Fibroblast of skin of left quadriceps (primary cell): ENCODE measurements at places on chromosomes 6 and 20.

DNA sequence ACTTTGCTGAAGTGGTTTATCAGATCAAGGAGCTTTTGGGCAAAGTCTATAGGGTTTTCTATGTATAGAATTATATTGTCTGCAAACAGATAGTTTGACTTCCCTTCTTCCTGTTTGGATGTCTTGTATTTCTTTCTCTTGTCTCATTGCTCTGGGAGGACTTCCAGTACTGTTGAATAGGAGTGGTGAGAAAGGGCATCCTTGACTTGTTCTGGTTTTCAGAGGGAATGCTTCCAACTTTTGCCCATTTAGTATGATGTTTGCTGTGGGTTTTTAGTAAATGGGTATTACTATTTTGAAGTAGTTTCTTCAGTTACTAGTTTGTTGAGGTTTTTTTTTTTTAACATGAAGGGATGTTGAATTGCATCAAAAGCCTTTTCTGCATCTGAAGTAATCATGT, 36.1 kb downstream of the KCNS1 start:
- no peak for DNase-seq

- no peak for DNase-seq
Observed at GRCh38 chr20:42756991-42757390, 432.7 kb downstream of the PTPRT start.

DNA sequence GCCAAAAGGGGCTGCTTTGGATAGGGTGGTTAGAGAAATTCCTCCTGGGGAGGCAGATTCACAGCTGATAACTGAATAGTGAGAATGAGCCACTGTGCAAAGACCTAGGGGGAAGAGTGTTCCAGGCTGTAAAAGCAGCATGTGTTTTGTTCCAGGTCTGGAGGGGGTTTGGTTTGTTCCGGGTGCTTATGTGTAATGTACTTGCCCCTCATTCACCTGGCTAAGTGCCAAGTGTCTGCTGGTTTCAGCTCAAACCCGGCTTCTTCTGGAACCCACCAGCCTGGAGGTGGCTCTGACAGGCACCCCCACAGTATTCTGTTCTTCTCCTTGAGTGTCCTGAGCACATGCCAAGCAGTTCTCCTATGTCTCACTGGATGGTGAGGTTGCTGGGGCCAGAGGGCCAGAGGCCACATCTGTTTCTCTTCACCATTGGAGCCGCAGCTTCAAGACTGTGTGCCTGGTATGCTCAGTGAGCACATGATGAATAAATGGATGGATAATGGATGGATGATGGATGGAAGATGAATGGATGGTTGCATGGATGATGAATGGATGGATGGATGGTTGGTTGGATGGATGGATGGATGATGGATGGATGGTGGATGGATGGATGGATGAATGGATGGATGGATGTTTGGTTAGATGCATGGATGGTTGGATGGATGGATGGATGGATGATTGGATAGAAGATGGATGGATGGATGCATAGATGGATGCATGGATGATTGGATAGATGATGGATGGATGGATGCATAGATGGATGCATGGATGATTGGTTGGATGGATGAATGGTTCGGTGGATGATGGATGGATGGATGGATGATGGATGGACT, 227.6 kb downstream of the BMP7 start:
- no peak for DNase-seq

- DNase-seq: no peak
Observed at GRCh38 chr6:4888841-4889240, 112.6 kb downstream of the CDYL start.

DNA sequence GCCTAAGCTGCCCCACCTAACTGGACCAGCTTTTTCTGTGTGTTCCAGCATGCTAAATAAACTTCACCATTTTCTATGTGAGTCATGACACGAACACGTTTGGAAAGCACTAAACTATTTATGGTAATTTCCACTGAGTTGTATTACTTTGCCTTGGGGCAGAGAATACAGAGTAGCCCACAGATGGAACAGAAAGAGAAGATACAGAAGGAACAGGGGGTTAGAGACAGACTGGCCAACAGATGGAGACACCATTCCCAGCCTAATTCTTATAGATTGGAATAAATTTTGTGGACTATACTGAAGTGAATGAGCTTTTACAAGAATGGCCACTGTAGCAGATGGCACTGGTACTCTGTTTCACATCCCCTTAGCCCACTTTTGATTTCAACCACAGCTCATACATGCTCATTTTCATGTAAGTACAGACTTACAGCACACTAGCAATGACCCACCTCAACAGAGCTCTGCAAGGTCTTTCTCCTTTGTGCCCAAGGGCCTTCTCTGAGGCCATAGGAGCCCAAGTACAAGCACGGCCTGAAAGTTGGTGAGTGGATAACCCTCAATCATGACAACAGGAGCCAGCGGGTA, 13.1 kb upstream of the NT5DC1 start:
- no peak for DNase-seq

DNA sequence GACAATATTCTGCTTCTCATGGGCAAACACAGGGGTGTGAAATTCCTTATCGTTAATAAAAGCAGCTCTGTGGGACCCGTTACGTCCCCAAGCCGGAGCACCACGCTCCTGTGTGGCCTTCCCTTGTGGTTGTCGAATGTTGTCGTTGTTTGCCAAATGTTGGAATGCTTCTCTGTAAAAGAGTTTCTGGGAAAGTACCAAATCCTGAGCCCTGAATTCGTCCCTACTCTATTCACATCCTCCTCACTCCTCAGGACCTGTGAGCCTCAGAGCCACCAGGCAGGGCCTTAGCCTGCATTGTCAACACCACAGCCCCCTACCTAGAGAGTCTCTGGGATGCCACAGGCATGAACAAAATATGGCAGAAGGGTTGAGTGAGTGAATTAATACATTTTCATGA, 64.0 kb downstream of the THBS2 start:
- no peak for DNase-seq

GRCh38 chr6:41567684-41568083, 21.5 kb downstream of the FOXP4 start:
- DNase-seq: no peak

GRCh38 chr20:46273717-46274116, 34.6 kb downstream of the CDH22 start:
- no peak for DNase-seq

GRCh38 chr6:127879685-127880084, 21.2 kb downstream of the THEMIS start:
- DNase-seq: no peak

DNA sequence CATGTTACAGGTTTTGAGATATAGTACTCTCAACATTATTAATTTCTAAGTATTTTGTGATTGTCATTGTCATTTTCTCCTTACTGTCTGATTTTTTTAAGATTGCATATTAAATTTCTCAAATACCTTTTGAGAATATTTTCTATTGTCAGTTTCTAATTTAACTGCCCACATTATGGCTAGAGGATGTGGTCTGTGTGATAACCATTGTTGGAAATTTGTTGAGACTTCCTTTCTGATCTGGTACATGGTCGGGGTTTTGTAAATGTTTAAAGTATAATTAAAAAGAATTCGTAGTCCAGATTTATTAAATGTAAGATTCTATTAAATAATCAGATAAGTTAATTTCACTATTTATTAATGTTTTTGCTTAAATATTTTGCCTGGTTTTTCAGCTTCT, 60.1 kb downstream of the SLX4IP start:
- DNase-seq: no peak

DNA sequence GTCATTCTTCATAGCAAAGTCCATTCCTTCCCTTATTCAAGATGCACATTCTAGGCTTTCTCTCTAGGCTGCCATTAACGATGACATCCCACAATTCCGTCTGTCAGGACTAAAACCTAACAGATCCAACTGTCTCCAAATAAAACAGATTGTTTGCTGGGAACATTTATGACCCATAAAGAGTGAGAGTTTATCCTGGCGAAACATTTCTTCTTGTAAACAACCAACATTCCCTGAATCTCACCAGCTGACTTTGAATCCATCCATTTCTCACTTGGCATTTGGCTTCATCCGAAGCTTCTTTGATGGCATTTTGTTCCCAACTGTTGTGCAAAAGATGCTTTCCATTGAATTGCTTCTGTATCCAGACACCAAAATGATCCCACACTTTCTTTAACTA, 93.1 kb downstream of the OLIG3 start:
- DNase-seq: no peak

- DNase-seq: no peak
Observed at GRCh38 chr20:61514396-61514795, 262.3 kb downstream of the CDH4 start.

- no peak for DNase-seq
Observed at GRCh38 chr6:52333840-52334200, 28.1 kb upstream of the PAQR8 start.

- no peak for DNase-seq
Observed at GRCh38 chr6:163818719-163819118, 404.2 kb downstream of the QKI start.

DNA sequence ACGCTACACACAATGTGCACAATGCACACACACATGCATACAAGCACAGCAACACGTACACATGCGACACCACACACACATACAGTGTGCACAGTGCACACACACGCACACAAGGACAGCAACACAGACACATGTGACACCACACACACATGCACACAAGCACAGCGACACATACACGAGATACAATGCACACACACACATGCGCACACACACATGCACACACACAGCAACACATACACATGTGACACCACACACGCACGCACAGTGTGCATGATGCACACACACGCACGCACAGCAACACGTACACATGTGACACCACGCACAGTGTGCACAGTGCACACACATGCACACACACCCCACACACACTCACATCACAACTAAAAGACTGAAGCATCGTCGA, 327.3 kb downstream of the THBS2 start:
- DNase-seq: no peak

DNA sequence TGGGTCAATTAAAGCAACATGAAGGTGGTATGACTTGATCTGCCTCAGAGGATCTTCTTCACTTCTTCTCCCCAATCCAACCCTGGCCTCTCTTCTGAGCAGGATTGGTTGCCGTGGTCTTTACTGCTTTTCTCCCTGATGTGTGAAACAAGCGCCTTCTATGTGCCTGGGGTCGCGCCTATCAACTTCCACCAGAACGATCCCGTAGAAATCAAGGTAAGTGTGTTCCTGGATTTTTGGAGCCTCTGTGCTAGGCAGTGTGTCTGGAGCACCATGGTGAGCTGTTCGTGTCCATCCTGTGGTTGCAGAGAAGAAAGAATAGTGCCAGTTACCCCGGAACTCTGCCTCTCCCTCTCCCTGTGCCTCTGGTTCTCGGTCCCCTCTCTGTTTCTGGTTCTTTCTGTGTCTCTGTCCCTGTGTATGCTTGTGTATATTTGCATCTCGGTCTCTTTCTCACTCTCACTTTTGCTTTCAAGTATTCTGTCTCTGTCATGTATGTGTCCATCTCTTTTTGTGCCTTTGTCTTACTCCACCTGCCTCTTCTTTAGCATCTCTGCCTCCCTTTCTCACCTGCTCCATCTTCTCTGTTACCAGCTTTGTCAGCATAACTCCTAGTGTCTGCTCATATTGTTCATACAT, 23.5 kb downstream of the TM9SF4 start:
- no peak for DNase-seq

GRCh38 chr6:700490-700889, 7.6 kb upstream of the EXOC2 start:
- DNase-seq: no peak

DNA sequence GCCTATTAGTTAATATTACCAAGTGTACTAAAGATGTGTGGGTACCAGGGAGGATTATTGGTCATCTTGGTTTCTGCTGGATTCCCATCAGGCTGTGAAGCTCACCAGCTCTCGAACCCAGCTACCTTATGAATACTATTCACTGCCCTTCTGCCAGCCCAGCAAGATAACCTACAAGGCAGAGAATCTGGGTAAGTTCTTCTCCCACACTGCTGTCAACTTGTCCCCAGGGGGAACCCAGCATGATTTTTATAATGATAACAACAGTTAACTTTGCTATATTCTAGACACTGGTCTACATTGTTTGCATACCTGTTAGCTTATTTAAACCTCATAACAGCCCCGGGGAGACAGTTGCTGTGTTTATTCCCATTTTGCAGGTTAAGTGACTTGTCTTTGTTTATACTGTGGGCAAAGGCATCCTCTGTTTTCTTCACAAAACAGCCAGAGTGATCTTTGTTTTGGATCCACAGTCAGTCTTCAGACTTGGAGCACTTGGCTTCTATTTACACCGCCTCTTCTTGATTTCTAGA, 26.5 kb downstream of the TM9SF4 start:
- no peak for DNase-seq

DNA sequence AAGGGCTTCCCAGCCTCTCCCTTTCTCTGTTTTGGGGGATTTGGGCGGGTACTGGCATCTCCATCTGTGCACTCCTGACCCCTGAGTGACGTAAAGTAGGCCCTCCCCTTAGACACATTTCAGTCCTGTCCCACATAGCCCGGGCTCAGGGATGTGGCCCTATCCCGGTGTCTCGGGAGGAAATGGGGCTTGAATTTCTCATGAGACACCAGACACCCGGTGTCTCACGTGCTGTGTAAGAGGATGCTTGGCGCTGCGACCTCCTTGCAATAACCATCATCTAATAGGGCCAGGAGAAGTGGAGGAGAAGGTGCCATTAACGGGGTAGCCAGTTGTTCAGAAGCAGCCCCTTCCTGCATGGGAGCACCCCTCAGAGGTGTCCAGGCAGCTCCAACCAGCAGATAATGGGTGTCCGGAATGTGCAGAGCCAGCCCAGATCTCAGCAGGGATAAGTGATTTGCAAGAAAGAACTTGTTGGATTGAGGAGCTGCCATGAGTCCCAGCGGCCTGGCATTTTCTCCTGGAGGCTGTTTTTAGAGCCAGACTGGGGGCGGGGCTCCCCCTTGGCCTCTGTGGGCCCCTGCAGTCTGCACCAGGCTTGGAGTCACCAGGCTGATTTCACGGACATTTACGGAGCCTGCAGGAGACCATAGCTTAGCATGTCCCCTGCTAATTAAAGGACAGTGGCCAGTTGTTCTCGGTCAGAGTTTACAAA, 372.0 kb downstream of the PREX1 start:
- DNase-seq: no peak

DNA sequence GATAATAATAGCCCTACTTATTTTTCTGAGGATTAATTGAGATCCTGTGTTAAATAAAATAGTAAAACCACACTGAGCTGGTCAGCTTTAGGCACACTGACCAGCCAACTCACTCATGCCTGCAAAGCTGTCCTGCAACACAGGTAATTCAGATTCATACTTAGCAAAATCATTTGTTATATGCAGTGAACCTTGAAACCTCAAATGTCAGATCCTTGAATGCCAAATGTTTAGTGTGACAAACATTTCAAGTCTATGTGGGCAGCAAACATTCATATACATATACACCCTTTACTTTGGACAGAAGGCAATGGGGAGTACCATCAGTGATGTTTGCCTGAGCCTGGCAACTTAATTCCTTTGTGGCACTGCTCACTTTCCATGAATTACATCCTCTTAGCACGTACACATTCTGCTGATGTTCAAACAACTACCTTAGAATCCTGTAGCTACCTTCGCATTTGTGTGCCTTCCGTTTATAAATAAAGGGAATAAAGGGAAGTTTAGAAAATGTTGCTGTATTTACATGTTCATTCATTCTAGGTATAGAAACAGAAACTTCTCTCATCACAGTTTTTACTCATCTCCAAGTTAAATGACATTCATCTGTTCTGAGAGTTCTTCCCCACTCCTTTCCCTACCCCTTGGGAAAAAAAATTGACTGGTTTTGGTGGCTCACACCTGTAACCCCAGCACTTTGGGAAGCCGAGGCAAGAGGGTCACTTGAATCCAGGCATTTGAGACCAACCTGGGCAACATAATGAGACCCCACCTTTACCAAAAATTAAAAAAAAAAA, 140.8 kb downstream of the ZFAND3 start:
- no peak for DNase-seq
